ENCODE measurements at places on chromosomes 3 and 15. TPM values are rescaled to one million over a fixed set of nuclear protein-coding genes. Genes with fewer than 3 reads are reported as not detected.

GRCh38 chr3:159839561-159840379, 148.9 kb upstream of the IL12A start:
- H3K27ac ChIP-seq = no peak within 1 kb of the TSS
- no peaks in the 10 kb centered on the region for H3K27me3 ChIP-seq
- no peaks in the 10 kb centered on the region for H3K36me3 ChIP-seq
- DNase-seq = no peak
- H3K4me1 ChIP-seq = no peaks in the 10 kb centered on the region

GRCh38 chr3:183560607-183561006, 5.1 kb upstream of the KLHL6 start:
- no peak for DNase-seq
- no peaks in the 10 kb centered on the region for H3K36me3 ChIP-seq
- H3K4me1 ChIP-seq = no peaks in the 10 kb centered on the region
- no peaks in the 10 kb centered on the region for H3K27me3 ChIP-seq
- no peak overlapping the region for H3K4me3 ChIP-seq
- no peak overlapping the region for H3K27ac ChIP-seq

DNA sequence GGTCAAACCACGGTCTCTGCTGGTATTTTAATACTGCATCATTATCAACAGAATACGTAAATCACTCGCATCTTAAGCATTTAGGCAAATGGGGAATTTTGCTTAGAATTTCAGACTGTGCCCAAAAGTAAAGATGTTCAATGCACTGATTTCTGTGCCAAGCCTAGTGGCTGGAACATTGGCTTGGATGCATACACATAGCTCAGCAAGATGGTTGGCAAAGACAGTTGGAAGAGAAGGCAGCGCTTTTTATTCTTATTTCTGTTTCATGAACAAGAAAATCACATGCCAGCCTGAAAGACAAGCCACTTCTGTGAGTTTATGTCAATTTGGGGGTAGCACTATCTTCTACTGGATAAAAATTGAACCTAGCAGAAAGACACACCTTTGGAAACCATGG, 15.1 kb downstream of the MECOM start:
- H3K4me1 ChIP-seq = peaks cover 5% of the 10 kb centered on the region
- H3K4me3 ChIP-seq = no peak overlapping the region
- no peaks in the 10 kb centered on the region for H3K27me3 ChIP-seq

- H3K4me3 ChIP-seq = no peak overlapping the region
- no peaks in the 10 kb centered on the region for H3K27me3 ChIP-seq
- H3K4me1 ChIP-seq = peaks cover 14% of the 10 kb centered on the region
- H3K36me3 ChIP-seq = no peaks in the 10 kb centered on the region
These were observed 184.7 kb downstream of the PLCH1 start for GRCh38 chr3:155560135-155560534.

- no peaks in the 10 kb centered on the region for H3K27me3 ChIP-seq
- no peak overlapping the region for H3K27ac ChIP-seq
- no peaks in the 10 kb centered on the region for H3K36me3 ChIP-seq
- H3K4me3 ChIP-seq = no peak overlapping the region
- H3K4me1 ChIP-seq = no peaks in the 10 kb centered on the region
These were observed 355.1 kb downstream of the CLSTN2 start for GRCh38 chr3:140290105-140290504.

- no peaks in the 10 kb centered on the region for H3K36me3 ChIP-seq
- no peak overlapping the region for H3K27ac ChIP-seq
- no peak overlapping the region for H3K4me3 ChIP-seq
- H3K27me3 ChIP-seq = no peaks in the 10 kb centered on the region
- no peaks in the 10 kb centered on the region for H3K4me1 ChIP-seq
These were observed 101.4 kb downstream of the TFG start for GRCh38 chr3:100810671-100811070.

DNA sequence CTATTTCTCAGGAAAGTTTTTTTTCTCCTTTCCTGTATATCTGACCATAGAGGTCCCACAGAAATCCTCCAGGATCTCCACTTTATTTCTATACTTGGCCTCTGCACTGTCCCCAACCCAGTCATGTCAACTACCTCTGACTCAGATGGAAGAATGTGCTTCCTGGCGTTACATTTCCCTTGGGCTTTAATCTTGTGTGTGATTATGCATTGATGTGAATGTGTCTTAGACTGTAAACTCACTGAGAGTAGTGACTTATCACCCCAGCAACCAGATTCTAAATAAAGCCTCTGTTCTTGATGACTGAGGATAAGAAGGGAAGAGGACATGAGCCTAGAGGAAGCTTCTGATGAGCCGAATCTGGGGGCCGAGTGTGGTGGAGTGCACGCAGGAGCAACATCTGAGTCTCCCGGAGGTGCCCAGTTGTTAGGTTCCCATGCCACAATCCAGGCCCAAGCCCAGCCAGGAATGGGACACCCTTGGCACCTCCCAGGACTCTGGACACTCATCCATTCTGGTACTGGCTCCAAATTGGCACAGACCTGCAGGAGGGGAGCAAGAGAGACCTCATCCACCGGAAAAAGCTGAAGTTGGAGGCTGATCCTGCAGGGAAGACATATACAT, 32.1 kb upstream of the HEG1 start:
- H3K27ac ChIP-seq = no peak overlapping the region
- H3K27me3 ChIP-seq = no peaks in the 10 kb centered on the region
- H3K4me1 ChIP-seq = no peaks in the 10 kb centered on the region

DNA sequence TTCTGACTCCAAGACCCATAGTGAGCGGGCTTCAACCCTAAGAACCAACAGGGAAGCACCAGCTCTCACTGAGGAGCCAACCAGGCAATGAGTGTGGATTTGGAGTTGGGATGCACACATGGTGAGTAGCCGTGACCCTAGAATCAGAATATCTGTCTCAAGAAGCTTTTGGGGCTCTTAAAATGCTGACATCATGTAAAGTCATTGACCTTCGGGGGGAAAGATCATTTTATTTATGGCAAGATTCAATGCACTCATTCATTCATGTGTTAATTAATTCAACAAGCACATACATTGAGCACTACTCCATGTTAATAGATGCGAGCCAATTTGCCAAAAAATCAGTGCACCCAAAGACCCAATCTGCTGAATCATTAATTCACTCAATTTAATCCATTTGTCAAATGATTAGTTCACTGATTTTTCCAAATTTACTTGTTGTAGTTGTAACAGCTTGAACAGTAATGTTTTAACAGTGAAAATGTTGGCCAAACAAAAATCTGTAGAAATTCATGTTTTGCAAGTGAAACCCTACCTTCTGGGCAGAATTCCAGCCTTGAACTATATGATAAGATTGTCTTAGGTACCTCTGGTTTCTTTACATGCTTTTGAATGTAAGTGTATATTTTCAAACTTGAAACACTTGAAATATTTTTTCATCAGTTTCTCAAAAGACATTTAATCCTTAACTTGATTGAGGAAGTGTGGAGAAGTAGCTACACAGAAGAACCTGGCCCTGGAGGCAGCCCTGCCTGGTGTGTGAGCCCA, 29.8 kb upstream of the LACTB start:
- no peaks in the 10 kb centered on the region for H3K36me3 ChIP-seq
- no peak for DNase-seq
- no peak overlapping the region for H3K27ac ChIP-seq
- H3K27me3 ChIP-seq = no peaks in the 10 kb centered on the region

GRCh38 chr3:95354489-95354888, 1291.6 kb downstream of the NSUN3 start:
- H3K27me3 ChIP-seq = no peaks in the 10 kb centered on the region
- H3K27ac ChIP-seq = no peak overlapping the region
- DNase-seq = no peak
- H3K36me3 ChIP-seq = no peaks in the 10 kb centered on the region
- H3K4me3 ChIP-seq = no peak overlapping the region

DNA sequence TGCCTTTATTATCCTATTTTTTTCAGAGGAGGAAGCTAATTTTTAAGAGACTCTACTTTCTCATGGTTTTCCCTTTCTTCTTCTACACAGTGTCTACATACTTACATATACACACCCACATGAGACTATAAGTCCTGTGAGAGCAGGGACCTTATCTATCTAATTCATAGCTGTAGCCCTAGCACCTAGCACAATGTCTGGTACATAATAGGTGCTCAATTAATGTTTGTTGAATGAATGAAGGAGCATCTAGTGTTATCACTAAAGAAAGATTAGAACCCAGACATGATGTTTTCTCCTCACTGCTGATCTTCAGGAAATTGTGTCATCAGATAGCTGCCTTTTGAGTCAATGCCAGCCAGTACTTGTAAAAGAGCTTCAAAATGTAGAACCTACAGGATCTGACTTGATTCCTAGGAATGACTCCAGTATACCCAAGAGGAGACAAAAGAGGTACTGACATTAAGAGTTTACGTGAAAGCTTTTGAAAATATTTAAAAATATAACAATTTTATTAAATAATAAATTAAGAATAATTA, 2.5 kb downstream of the SCG5 start:
- no peaks in the 10 kb centered on the region for H3K27me3 ChIP-seq
- no peak overlapping the region for H3K4me3 ChIP-seq
- H3K36me3 ChIP-seq = no peaks in the 10 kb centered on the region

- no peak for DNase-seq
- no peaks in the 10 kb centered on the region for H3K4me1 ChIP-seq
- H3K27ac ChIP-seq = no peak overlapping the region
- H3K36me3 ChIP-seq = no peaks in the 10 kb centered on the region
These were observed 45.2 kb downstream of the GHSR start for GRCh38 chr3:172402892-172403643.

GRCh38 chr3:175432376-175433025, 573.4 kb downstream of the NAALADL2 start:
- no peaks in the 10 kb centered on the region for H3K4me1 ChIP-seq
- no peak overlapping the region for H3K4me3 ChIP-seq
- DNase-seq = no peak
- no peaks in the 10 kb centered on the region for H3K36me3 ChIP-seq
- H3K27me3 ChIP-seq = no peaks in the 10 kb centered on the region

GRCh38 chr3:25781145-25781757, 2.0 kb downstream of the NGLY1 start:
- peaks cover 13% of the 10 kb centered on the region for H3K4me1 ChIP-seq
- no peak overlapping the region for H3K4me3 ChIP-seq
- no peak for DNase-seq
- no peak overlapping the region for H3K27ac ChIP-seq
- peaks cover 13% of the 10 kb centered on the region for H3K36me3 ChIP-seq
- H3K27me3 ChIP-seq = no peaks in the 10 kb centered on the region

- no peaks in the 10 kb centered on the region for H3K27me3 ChIP-seq
- H3K36me3 ChIP-seq = no peaks in the 10 kb centered on the region
- H3K27ac ChIP-seq = no peak overlapping the region
- H3K4me1 ChIP-seq = no peaks in the 10 kb centered on the region
- H3K4me3 ChIP-seq = no peak overlapping the region
These were observed 240.9 kb upstream of the CADM2 start for GRCh38 chr3:84717894-84718293.

DNA sequence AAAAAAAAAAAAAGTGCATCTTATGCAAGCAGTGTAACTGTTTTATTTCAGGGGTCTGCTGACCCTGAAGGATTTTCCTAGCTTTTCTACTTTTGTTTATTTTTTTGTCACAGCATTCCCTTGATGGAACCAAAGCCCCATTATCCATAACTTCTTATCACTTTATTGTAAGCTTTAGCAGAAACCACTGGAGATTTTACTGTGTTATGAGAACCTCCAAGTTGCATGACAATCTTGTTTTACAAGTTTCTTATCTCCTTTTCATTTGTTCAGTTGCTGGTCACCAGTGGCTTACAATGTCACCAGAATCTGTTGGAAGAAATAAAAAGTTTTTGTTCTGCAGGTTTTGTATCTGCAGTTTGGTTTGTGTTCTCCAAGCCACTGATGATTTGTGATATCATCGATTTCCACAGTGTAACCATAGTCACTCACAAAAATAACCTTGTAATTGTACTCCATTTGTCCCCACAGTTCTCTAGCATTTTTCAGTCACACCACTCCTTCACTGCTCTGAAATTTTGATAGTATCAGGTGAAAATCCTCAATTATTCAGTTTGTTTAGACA, 660.0 kb downstream of the RBMS3 start:
- H3K4me3 ChIP-seq = no peak overlapping the region
- H3K27ac ChIP-seq = peak overlapping the region; percentile 3
- H3K36me3 ChIP-seq = no peaks in the 10 kb centered on the region

DNA sequence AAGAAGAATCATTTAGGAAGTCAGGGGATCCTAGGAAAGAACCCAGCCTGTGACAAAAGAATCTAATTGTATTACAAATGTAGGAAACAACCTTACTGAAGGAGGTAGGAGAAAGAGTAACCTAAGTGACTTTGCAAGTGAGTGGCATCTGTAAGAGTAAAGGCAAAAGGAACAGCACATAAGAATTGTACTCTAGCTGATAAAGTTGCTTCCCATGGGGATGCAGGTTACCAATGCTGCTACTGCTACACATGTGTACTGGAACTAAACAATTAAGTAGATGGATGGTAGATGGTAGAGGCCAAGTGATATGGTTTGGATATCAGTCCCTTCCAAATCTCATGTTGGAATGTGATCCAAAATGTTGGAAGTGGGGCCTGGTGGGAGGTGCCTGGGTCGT, 60.8 kb downstream of the OSBPL10 start:
- H3K27ac ChIP-seq = no peak overlapping the region
- no peaks in the 10 kb centered on the region for H3K36me3 ChIP-seq
- no peaks in the 10 kb centered on the region for H3K27me3 ChIP-seq
- H3K4me1 ChIP-seq = peaks cover 16% of the 10 kb centered on the region
- no peak overlapping the region for H3K4me3 ChIP-seq

GRCh38 chr15:73841756-73842725, 31.3 kb upstream of the TBC1D21 start:
- H3K27ac ChIP-seq = no peak overlapping the region
- H3K36me3 ChIP-seq = no peaks in the 10 kb centered on the region
- H3K4me3 ChIP-seq = no peak overlapping the region
- H3K4me1 ChIP-seq = no peaks in the 10 kb centered on the region

- H3K27ac ChIP-seq = no peak overlapping the region
- H3K36me3 ChIP-seq = no peaks in the 10 kb centered on the region
These were observed 180.1 kb upstream of the PRICKLE2 start for GRCh38 chr3:64405211-64405835.

DNA sequence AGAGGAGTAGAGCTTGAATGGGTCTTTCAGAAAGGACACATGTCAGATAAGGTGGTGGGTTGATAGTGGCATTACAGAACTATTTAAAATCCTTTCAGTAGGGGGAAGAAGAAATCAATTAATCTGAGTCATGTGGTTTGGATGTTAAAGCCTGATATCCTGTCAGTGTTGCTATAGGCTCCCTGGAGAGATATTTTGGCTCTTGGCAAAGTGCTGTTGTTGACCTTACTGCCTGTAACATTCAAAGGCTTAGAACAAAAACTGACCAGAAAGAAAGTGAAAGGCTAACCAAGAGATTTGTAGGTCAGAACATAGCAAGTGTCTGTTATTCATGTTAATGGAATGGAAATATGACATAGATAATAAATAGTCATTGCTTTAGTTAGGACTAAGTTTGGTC, 552.9 kb downstream of the DIPK2A start:
- H3K27ac ChIP-seq = no peak overlapping the region
- H3K4me1 ChIP-seq = no peaks in the 10 kb centered on the region
- DNase-seq = no peak

ZBTB20 gene
- 43.2 TPM for total RNA-seq

RASGRF1 gene
- total RNA-seq = 0.94 TPM

PP2D1 gene
- not detected for total RNA-seq

FOXB1 gene
- not detected for total RNA-seq

NPAP1 gene
- total RNA-seq = 0.13 TPM

TP63 gene
- total RNA-seq = not detected

SRGAP3 gene
- 2.8 TPM for total RNA-seq

CAND2 gene
- total RNA-seq = 2.6 TPM

OR5H14 gene
- not detected for total RNA-seq

C3orf38 gene
- 7.0 TPM for total RNA-seq

MNS1 gene
- total RNA-seq = 1.4 TPM

SLC28A2 gene
- not detected for total RNA-seq

SERINC4 gene
- 0.22 TPM for total RNA-seq

CHCHD4 gene
- 3.2 TPM for total RNA-seq

CRYGS gene
- total RNA-seq = 3.0 TPM

EXD1 gene
- not detected for total RNA-seq
